ENCODE measurements at places on chromosomes 2 and 18.

- DNase-seq = no peak
These were observed 126.0 kb downstream of the LPIN1 start for GRCh38 chr2:11872247-11872947.

DNA sequence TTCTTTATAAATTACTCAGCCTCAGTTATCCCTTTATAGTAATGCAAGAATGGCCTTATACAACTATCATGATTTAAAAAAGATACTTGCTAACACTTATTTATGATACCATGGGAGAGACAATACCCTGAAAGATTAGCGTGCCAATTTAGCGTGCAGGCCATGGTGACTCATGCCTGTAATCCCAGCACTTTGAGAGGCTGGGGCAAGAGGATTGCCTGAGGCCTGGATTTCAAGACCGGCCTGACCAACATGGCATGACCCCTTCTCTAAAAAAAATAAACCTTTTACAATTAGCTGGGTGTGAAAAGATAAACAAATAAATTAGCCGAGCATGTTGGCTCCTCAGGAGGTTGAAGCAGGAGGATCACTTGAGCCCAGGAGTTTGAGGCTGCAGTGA lies 493.4 kb upstream of the FSIP2 start:
- DNase-seq = no peak

- DNase-seq = no peak
These were observed 32.1 kb downstream of the PPM1B start for GRCh38 chr2:44200759-44201158.

DNA sequence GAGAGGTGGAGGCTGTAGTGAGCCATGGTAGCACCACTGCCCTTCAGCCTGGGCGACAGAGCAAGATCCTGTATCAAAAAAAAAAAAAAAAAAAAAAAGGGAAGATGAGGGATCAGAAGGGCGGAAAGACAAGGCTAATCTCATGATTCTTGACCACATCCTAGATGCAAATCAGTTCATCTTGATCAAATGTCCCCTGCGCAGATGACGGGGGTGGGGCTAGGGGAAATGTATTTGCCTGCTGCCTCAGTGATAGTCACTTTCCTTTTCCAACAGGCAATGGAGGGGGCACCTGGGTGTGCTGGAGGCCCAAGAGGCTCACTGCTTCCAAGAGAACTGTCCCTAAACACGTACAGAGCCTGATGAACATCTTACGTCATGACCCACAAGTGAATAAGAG lies 3.7 kb upstream of the EMILIN2 start:
- no peak for DNase-seq

GRCh38 chr2:38123911-38124310 lies 48.0 kb upstream of the CYP1B1 start:
- no peak for DNase-seq

DNA sequence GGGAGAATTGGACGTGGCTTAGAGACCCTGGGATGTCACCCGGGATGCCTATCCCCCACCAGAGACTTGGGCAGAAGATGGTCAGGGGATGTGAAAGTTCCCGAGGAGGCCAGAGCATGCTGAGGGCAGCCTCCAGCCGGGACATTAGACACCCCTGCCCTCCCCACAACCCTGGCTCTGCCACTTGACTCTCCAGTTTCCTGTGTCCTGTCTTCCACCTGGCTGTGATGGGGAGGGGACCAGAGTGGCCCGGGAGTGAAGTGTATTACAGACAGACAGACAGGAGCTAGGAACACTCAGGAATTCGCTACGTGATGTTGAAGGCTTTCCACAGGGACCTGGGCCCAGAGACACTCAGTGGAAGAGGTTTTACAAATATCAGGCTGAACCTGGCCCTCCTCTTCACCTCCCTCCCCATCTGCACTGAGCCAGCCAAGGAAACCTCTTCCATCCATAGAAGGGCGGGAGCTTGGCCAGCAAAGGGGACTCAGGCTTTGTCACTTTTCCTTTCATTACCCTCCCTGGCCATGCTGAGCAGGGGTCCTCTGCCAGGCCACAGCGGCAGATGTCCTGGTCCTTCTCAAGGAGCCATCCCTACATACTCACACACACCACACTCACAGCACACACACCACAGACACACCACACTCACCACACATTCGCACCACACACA lies 60.7 kb downstream of the SDC1 start:
- DNase-seq = peak; percentile 5

Data from NCI-H1092 treated with DMSO at 0.1 percent for 48 hours (cell line).